ENCODE measurements at places on chromosomes 1 and 21.

GRCh38 chr1:14165371-14165801 lies 433.1 kb upstream of the KAZN start:
- no peak for DNase-seq

DNA sequence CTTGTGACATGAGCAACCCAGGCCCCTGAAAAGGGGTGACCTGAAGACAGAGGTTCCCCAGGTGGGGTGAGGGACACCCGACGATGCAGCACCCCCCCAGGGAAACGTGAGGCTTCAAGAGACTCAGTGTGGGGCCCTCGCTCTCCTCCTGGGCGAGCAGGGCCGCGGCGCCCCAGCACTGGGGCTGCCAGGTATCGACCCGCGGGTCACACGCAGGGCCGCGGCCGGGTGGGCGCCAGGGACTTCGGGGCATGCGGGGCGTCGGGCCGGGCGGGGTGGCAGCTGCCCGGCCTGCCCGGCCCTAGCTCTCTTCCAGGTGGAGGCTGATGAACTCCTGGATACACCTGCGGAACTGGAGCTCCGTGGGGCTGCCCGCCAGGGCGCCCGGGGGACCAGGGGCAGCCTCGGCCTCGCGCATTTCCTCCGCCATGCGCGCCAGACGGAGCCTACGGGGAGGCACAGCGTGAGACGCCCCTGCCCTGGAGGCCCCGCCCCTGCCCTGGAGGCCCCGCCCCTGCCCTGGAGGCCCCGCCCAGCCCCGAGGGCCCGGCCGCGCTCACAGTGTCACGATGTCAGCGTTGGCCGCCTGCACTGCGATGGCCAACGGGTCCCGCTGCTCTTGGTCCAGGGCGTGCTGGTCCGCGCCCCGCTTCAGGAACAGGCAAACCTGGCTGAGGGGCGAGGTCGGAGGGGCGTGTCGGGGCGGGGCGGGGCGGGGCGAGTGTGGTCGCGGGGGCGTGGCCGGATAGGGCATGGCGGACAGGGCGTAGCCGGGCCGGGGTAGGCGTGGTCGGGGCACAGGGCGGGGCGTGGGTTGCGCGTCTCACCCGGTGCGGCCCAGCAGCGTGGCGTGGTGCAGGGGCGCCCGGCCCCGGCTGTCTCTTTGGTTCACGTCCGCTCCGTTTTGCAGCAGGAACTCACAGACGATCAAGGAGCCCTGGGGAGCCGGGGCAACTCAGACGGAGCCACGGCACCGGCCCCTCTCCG lies 13.3 kb downstream of the SCNN1D start:
- DNase-seq, result no peak

GRCh38 chr21:33855190-33855589 lies 60.4 kb downstream of the ATP5PO start:
- no peak for DNase-seq

DNA sequence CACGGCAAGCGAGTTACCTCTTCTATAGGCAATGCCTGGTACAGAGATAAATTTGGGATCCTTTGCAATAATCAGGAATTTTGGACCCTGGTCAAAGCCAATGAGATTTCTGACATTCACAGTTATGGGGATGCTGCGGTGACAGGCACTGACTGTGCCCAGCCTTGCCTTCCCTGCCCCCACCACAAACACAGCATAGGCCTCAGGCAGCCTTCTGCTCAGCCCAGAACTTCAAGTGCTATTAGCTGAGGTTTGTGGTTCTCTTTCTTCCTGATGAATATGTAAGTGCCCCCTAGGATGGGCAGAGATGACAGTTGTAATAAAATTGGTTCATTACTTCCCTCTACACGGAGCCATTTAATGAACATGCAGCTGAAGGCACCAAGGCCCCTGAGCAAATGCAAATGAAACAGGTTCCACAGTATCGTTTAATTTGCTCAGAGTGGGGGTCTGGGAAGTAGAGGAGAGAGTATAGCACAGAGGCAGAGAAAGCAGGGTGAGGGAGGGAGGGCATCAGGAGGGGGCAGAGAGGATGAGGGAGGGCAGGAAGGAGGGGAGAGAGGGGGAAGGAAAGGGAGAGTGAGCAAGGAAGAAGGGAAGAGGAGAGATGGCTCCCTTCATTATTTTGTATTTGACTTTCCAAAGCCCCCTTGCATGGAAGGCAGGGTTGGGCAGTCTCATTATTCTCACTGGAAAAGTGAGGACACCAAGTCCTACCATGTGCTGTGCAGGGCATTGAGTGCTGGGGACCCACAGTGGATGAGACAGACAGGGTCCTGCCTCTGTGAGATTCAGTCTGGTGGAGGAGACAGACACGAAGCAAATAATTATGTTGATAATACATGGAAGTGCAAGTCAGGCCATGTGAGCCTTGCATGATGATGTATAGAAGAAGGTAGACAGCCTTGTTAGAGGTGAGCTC lies 513.0 kb downstream of the PTPRU start:
- no peak for DNase-seq

GRCh38 chr21:46327711-46328110 lies 3.8 kb downstream of the PCNT start:
- DNase-seq, result no peak
